Central memory CD4-positive, alpha-beta T cell (primary cell): ENCODE measurements at places on chromosomes 11 and 22.

DNA sequence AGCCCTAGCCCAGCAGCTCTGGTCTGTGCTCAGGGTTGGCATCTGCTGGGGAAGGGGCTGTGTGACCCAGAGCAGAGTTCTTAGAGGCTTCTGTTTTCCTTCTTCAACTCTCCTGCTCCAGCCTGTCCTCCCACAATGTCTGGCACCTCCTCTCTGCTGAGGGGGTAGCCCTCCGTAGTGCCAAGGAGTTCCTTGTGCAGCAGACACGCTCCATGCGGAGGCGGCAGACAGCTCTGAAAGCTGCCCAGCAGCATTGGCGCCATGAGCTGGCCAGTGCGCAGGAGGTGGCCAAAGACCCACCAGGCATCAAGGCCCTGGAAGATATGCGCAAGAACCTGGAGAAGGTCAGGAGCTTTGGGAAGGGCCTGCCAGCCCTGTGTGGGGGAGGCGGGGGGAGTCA, 69.3 kb downstream of the CEP164 start:
- DNase-seq = no peak

GRCh38 chr11:45411228-45411946, 125.2 kb upstream of the SYT13 start:
- DNase-seq = no peak

DNA sequence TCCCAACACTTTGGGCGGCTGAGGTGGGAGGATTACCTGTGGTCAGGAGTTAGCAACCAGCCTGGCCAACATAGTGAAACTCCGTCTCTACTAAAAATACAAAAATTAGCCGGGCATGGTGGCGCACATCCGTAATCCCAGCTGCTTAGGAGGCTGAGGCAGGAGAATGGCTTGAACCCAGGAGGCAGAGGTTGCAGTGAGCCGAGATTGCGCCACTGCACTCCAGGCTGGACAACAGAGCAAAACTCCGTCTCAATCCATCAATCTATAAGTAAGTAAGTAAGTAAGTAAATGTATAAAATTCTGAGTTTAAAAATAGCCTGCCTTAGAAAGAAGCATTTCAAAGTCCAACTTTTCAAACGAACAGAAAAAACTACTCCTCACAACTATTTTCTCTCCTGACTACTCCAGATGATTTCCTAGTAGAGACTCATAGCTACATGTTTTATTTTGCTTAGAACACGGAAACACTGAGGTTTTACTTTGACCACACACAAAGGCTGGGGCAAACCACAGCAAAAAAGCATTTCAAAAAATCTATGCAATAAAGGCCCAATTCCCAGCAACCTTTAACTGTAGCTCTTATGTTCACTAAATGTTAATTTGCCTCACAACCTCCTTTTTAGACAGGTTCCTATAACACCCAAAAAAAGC, 16.3 kb downstream of the SPTY2D1 start:
- DNase-seq = peak; percentile 70

GRCh38 chr11:69828276-69828970, 9.2 kb upstream of the FGF3 start:
- DNase-seq = no peak

- DNase-seq = no peak
Observed at GRCh38 chr11:14424096-14424495, 65.1 kb upstream of the RRAS2 start.

- DNase-seq = no peak
Observed at GRCh38 chr11:11620173-11620920, 1.5 kb downstream of the GALNT18 start.

DNA sequence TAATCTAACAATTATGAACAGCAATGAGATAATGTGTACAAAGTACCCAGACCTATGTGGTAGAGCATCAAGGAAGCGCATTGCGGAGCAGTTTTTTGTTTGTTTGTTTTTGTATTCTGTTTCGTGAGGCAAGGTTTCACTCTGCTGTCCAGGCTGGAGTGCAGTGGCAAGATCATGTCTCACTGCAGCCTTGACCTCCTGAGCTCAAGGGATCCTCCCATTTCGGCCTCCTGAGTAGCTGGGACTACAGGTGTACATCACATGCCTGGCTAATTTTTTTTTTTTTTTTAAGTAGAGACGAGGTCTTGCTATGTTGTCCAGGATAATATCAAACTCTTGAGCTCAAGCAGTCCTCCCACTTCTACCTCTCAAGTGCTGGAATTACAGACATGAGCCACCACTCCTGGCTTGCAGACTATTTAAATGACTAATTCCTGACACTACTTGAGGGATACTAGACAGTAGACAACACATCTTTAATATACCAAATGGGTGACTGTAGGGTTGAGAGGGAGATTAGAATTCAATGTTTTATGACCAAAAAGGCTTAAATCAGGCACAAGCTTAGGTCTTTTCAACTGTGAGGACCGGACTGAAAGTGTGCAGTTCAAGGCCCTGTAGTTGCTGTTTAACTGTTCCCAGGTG, 12.7 kb downstream of the OR51B4 start:
- no peak for DNase-seq

DNA sequence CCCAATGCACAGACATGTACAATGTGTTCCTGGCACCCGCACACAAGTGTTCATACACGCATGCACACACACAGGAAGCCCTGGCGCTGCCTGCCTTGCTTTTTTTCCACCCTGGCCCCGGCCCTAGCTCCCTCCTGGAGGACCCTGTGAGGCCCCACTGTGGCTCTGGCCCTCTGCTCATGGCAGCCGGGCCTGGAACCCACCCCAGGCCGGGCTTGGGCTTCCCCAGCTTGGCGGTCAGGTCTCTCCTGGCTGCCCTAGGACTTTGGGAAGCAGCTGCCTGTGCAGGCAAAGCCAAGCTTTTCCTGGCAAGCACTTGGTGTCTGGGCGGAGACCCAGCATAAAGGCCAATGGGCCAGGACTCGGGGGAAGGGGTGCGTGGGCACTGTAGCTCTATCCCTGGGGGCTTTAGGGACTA, 30.5 kb downstream of the CD82 start:
- no peak for DNase-seq

- DNase-seq = no peak
Observed at GRCh38 chr11:74307434-74307833, 4.0 kb downstream of the P4HA3 start.

DNA sequence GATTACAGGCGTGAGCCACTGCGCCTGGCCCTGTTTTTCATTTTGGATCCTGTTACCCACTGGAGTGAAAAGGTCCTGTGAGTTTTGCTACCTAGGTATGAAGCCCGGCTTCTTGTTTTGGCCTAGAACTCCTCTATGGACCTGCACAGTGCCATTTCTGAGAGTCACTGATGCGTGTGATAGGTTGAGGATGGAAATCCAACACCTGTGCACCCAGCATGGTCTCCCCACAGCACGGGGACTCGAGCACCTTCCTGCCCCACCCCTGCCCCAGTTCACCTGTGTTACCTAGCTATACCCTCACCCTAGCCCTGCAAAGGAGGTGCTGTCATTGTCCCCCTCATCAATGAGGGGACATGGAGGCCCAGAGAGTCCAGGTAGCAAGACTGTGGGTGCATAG, 5.1 kb downstream of the FBLN1 start:
- no peak for DNase-seq

DNA sequence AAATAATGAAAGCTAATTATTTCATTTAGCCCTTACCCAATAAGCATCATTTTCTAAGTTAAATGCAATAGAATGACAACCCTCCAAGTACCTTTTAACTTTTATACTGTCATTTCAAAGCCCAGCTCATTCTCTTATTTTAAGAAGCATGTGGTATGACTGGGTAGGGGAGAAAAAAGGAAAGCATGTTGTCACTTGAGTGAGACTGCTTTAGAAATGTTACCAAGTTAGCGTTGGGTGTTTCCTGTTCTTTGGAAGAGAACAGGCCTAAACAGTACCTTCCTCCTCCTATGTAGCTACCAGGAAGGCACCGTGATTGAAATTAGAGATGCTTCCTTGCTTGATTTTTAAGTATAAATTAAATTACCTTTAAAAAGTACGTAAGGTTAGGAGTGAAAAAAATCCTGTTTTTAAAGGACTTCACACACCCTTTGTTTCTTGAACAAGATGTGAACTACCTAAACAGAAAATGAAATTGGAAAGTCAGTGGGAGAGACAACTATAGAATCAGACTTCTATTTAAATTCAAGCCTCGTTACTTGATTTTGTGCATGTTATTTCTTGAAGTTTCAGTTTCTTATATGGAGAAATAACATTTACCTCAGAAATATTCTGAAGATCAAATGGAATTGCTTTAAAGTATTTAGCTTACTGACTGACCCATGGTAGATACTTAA, 741 bp upstream of the CNTF start:
- DNase-seq = no peak

GRCh38 chr11:32584921-32585320, 1.3 kb downstream of the EIF3M start:
- no peak for DNase-seq

DNA sequence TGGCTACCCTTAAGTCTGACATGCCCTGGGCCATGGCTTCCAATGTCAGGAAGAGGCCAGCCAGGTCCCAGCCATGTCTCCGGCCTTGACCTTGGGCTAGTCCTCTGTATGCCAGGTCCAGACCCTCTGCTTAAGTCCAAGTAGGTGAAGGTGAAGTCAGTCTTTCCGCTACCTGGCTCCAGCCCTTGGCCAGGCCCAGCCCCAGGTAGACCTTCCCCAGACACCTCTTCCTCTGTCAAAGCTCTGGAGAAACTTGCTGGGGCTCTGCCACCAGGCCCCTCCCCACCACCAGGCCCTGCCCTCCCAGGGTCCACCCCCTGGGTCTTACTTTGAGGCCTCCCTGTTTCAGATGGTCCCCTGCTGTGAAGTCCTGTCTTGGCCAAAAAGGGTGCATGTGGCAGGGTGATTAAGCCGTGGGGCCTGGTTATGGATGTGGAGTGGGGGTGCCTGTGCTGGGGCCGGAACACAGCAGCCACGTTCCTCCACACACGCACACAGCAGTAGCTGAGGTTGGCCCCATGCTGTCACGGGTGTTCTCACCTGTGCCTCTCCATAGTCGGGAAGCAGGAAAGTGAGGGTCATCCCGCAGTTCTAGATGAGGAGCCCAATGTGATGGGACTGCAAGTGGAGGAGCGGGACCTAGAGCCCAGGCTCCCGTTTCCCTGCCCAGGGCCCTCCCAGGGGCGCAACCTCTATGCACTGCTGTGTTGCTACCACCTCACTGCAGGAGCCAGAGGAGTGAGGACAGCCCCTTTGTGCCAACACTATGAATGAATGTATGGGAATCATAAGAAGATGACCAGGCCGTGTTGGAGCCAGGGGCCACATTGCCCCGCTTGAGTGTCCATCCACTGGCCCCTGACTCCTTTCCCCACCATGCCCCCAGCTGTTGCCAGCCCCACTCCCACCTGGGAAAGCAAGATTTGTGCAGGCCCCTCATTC, 72.2 kb downstream of the LINC01488 start:
- DNase-seq = no peak

- DNase-seq = no peak
Observed at GRCh38 chr22:33219648-33220384, 161.6 kb upstream of the SYN3 start.

DNA sequence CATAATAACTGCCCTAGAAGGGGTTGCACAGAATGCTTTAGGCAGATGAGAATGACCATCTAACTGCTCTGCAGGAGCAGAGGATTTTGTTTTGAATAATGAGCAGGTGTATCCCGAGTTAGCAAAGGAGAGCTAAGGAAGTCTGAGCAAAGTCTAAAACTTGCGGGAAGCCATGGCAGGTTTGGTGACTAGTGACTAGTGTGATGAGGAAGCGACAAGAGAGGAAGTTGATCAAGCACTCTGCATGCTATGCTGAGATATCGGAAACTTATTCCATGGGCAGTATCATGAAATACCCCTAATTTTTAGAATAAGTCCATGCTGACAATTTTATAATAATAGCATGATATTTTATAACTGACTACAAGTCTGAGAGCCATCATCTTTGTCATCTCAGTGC, 12.9 kb downstream of the OLFML1 start:
- no peak for DNase-seq

DNA sequence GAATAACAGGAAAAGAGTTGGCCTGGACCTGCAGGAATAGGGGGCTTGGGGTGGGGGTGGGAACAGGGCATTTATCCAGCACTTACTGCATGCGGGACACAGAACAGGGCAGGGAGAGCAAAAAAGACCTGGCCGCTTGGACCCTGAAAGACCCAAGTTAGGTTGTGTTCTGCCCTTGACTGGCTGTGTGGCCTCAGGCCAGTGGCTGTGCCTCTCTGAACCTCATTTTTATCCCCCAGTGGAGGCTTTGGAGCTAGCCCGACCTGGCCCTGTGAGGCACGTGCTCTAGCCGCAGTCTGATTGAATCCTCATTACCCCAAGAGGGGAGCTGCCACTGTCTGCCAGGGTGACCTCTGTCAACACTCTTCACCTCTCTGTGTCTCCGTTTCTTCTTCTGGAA, 68.7 kb downstream of the MN1 start:
- DNase-seq = no peak

DNA sequence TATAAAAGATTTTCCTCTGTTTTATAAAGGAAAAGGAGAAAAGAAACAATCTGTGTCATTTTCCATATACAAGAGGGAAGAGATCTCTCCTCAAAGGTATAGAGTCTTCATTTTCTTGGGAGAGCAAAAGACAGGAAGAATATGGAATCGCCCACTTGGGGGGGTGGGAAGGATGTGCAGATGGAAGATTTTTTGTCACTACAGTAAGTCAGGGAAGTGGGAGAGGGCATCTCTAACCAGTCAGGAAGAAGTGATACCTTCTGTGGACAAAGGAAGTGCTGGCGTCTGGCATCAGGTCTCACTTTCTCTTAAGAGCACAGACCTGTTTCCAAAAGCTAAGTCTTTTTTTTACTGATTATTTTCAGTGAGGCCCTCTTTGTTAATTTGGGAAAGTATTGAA, 1.4 kb downstream of the PRR14L start:
- DNase-seq = no peak

DNA sequence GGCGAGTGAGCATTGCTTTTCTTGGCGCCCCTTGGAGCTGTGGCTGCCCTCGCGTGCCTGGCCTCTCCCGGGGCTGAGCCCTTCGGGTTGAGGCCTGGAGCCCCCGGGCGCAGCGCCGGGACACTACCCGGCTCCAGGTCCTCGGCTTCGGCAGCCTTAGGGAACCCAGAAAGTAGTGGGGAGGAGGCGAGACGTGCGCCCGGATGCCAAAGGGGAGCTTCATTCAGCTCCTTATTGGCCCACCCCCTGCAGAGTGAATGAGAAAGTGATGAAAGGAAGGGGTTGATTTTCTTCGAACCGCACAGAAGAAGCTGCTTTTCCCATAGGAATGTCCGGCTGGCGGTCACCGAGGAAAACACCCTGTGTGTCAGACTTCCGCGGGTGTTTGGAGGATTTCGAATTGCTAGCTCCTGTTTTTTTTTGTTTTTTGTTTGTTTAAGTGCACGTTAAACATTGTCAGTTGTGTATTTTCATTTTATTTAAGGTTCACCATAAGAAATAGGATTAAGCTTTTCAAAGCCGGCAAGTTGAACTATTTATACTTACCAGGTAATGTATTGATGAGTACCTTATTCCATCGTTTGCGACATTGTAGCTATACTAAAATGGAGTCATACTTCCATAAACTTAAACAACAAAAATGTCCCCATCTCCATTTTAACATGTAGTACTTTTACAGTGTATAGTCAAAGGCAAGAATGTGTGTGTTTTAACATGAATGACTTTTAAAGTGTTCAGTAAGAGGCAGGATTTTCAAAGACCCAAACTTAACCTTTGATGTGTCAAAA, 841 bp upstream of the EIF4G2 start:
- DNase-seq = no peak
